ENCODE measurements at places on chromosomes 12 and 14.

DNA sequence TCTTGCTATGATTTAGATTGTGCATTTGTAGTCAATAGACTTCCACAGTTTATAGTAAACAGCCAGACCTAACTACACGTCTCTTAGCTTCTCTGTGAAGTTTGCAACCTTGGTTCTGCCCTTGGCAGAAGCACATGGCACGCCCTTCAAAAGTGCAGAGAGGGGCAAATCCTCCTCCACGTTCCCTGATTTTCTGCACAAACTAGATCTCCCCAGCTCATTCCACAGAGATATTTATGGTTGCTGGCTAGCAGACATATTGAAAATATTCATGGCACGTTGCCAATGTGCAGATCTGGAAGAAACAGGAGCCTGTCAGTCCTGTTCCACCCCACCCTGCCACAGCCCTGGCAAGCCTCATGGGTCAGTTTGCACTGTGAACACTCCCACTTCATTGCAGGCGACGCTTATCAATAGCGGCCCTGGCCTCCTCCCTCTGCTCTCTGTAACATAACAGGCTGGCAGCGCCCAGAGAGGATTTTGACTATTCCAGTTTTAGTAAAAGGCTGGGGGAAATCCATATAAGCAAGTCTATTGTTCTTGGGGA, 6.5 kb upstream of the LGALS3 start:
- DNase-seq = peak; percentile 62

GRCh38 chr14:84541018-84541417, 988.9 kb upstream of the FLRT2 start:
- no peak for DNase-seq

GRCh38 chr14:89890589-89890988, 63.9 kb downstream of the EFCAB11 start:
- DNase-seq = no peak

DNA sequence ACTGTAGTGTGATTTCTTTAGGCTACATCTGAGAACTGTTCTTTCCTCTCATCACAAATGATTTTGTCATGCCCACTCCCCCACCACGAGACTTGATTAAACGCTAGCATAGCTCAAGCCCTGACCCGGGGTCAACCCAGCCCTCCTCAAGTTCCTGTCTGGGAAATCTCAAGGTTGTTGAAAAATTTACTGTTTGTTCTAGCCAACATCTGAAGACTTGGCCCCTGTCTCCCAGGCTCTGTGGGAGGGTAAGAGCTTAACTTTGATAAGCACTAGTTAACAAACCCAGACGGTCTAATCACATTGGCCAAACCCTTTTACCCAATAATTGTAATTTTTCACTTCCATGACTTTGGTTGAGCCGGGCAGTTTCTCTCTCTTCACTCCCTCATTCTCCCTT, 86.2 kb upstream of the AMIGO2 start:
- DNase-seq = no peak

Measured in trophoblast cell (in vitro differentiated cells and primary cell).